ENCODE measurements at places on chromosomes 11 and 22.
A peak's percentile ranks its signal among the peaks of the same experiment; 100 is the strongest.

- no peak for DNase-seq
These were observed 26.5 kb upstream of the PRDM10 start for GRCh38 chr11:130029137-130029536.

DNA sequence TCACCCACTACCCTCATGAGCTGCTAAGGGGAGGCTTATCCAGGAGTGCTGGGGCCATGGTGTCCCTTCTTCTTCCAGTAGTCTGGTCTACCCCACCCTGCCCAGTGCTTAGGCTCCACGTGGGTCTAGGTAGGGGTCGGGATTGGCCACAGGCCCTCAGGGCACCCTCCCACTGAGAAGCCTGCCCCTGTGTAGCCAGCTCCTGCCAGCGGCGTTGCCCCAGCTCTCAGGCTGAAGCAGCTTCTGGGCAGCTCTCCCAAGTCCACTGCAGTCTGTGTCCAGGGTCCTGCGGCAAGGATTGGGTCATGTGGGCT is 24.0 kb upstream of the RIC3 start:
- no peak for DNase-seq

GRCh38 chr11:114259124-114259526 is 37.1 kb upstream of the NNMT start:
- no peak for DNase-seq

DNA sequence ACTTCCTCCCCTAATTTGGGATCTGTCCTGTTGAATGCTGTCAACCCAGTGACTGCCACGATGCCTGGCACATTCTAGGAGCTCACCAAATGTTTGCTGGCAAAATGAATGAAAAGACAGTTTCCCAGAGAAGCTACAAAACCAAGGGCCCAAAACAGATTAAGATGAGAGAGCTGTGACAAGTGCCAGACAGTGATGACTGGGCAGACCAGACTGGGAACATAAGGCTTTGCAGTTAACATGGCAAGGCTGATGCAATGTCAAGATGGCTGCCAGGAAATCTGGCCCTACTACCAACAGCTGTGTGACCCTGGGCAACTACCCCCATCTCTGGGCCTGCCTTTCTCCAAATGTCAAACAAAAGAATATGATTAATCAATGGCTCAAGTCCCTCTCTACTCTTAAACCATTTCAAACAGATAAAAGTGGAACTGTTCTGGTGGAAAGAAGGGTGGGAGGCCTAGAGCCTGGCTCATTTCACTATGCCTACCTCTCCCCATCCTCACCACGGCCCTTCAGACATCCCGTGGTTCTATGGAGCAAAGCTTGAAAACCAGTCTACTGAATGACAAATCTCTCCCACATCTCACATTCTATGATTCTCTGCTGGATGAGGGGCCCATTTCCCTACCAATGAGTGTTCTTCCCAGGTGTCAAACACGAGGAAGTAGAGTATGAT is 12.8 kb downstream of the AP1B1 start:
- DNase-seq = no peak

- no peak for DNase-seq
These were observed 1.8 kb upstream of the ARHGEF17 start for GRCh38 chr11:73306069-73306841.

GRCh38 chr11:78312712-78313111 is 104.9 kb downstream of the GAB2 start:
- no peak for DNase-seq

GRCh38 chr11:124676386-124676785 is 2.7 kb downstream of the SPA17 start:
- no peak for DNase-seq

GRCh38 chr22:37275622-37276021 is 6.7 kb upstream of the CYTH4 start:
- no peak for DNase-seq

- DNase-seq = no peak
These were observed 826.1 kb upstream of the CNTN5 start for GRCh38 chr11:98194611-98195010.

GRCh38 chr11:75105462-75105925 is 8.8 kb upstream of the OR2AT4 start:
- DNase-seq = no peak

DNA sequence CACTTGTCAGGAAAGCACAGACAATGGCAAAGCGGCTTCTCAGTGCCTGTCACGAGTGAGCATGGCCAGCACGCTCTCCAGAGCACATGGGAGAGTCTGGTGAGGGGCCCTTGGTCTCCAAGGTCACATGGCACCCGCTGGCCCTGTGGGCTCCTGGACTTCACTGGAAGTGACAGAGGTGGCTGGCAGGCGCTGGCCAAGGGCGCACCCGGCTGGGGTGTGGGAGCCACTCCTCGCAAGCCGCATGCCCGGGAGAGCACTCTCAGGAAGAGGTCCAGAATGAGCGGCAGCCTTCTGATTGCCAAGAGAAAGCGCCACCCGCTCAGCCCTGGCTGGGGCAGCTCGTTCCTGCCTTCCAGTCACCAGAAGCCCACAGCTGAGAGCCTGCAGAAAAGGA is 17.1 kb upstream of the MOB2 start:
- DNase-seq = no peak

GRCh38 chr11:134691295-134691873 is 279.3 kb upstream of the B3GAT1 start:
- no peak for DNase-seq

DNA sequence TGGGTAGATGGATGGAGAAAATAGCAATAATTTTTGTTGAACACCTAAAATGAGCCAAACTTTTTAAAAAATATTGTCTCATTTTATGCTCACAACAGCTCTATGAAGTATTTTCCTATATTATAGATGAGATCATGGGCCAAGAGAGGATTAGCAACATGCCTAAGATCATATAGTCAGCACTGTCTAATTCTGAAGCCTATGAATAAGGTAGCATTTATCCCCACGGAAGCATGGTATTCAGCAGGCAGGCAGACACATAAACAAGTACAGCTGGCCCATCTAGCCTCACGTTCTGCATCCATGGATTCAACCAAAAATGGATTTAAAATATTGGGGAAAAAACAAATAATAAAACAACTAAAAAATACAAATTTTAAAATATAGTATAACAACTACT is 21.9 kb upstream of the RAB30 start:
- DNase-seq = no peak

DNA sequence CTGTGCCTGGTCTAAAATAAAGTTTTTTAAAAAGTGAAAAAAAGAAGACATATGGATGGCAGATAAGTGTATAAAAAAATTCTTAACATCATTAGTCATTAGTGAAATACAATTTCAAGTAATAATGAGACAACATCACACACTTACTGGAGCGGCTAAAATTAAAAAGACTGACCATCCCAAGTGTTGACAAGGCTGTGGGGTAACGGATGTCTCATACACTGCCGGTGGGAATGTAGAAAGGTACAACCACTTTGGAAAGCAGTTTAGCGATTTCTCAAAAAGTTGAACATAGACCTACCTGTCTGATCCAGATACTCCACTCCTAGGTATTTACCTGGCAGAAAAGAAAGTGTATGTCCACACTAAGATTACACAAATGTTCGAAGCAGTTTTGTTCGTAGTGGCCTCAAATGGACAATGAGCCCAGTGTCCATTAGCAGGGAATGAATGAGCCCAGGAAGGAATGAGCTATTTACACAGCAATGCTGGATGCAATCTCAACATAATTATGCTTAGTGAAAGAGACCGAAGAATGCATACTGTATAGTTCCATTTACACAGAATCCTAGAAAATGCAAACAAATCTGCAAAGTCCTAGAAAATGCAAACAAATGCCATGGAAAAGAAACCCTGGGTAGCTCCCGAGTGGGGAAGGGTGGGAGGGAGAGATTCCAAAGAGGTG is 6.7 kb upstream of the MUC2 start:
- DNase-seq = no peak

DNA sequence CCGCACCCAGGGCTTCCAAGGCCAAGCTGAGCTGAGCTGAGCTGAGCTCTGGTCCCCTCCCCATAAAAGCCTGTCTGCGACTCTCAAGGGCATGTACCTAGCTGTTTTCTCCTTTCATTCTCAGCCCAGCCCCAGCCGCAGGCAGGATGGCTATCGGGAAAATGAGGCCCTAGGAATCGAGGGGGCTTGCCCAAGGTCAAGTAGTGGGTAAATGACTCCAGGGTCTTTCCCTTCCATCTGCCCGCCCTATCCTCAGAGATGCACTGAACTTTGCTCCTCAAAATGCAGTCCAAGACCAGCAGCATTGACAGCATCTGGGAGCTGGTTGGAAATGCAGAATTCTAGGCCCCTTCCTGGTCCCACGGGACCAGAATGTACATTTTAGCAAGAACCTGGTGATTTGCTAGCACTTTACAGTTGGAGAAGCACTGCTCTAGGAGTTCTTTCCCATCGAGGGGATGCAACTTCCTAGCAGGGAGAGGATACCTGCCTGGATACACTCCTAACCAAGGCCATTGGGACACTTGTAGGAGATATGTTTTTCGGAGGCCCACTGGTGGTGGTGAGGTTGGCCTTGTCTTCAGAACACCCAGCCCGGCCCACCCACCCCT is 43.2 kb upstream of the ACCSL start:
- no peak for DNase-seq

- no peak for DNase-seq
These were observed 111.9 kb downstream of the MRTFA start for GRCh38 chr22:40524392-40525249.

GRCh38 chr11:21564833-21565682 is 627.8 kb upstream of the ANO5 start:
- no peak for DNase-seq

DNA sequence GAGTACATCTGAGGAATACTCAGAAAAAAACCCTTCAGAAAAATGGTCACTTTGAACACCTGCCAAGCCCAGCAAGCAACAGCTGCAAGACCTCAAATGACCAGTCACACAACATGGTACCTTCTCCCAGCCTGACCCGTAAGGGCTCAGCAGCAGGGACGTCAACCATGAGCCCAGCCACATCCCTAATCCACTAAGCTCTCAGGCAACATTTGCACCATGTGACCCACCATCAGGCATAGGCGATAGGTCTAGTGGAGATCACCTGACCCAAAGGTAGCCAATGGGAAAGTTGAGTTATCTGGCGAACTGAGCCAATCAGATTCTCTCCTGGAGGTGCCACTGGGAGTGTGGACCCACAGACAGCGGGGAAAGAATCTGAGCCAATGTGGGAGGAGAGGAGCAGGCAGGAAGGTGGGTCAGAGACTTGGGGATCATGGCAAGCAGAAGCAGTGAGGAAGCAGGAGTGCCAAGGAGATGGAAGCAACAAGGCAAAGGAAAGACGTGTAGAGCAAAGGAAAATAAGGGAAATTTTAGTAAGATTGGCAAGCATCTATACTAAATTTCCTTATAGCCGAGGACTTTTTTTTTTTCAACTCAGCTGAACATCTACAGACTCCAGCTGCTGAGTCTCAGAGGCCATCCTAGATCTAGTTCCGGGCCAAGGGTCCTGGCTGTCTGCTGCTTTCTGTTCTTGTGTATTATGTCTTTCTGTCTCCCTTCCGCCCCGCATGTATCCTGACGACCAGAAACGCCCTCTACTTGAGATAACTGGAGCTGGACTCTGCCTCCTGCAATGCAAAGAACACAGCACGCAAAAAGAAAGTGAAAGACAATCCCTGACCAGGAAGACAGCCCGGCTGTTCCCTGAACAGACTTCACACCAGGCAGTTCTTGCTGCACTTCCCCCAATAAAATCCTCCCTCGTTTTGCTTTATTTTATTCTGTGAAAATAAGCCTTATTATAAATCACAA is 11.0 kb upstream of the PLAAT2 start:
- no peak for DNase-seq

- DNase-seq = peak; percentile 12
These were observed 9.0 kb upstream of the MUC5AC start for GRCh38 chr11:1148752-1149180.

DNA sequence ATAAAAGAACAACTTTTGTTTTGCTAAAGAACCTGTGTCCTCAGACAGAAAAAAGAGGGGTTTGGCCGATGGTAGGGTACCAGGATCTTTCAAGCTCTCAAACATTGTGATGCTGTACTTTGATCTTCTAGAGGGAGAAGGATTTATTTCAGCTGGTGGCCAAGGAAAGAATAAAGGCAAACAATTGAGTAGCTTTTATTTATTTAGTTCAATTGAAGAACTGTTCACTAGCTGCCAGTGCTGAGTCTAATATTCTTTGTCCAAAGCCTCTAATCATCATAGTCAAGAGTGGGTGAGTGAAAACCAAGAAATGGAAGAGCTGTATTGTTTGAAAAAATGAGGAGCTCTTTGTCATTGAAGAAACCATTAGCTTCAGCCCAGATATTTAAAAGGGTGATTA is 138.4 kb downstream of the FAT3 start:
- no peak for DNase-seq

- DNase-seq = no peak
These were observed 351.8 kb downstream of the SHANK2 start for GRCh38 chr11:70900540-70900939.

DNA sequence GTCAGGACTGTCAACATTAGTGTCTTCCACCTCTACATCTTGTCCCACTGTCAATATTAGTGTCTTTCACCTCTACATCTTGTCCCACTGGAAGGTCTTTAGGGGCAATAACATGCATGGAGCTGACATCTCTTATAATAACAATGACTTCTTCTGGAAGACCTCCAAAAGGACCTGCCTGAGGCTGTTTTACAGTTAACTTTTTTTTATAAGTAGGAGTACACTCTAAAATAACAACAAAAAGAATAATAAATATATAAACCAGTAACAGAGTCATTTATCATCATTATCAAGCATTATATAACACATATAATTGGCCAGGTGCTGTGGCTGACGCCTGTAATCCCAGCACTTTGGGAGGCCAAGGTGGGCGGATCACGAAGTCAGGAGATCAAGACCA is 57.5 kb downstream of the PAK1 start:
- no peak for DNase-seq

DNA sequence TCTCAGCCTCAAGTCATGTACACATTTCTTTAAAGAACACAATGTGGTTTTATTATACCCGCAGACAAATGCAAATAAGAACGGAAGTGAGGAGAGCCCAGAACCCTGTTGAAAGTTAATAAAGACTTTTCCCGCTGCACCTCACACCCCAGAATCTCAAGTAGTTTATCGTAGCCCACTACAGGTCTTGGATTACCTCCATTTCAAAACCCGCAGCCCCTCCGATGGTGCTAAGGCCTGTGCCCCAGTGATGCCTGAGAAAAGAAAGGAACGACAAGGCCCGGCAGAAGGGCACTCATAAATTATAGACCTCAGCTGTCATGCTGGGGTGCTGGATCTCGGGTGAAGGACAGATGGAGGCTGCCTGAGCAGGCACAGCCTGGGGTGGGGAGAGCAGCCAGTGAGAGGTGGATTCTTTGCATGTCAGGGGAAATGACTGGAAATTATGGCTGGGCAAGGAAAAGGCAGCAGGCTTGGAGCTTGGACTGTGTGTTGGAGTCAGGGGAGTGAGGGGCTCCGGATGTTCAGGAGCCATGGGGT is 354.1 kb downstream of the NTM start:
- no peak for DNase-seq
